GM04503 (cell line): ENCODE measurements at places on chromosomes 5 and 9.

GRCh38 chr9:20570756-20571155, 51.5 kb downstream of the MLLT3 start:
- no peak for DNase-seq

DNA sequence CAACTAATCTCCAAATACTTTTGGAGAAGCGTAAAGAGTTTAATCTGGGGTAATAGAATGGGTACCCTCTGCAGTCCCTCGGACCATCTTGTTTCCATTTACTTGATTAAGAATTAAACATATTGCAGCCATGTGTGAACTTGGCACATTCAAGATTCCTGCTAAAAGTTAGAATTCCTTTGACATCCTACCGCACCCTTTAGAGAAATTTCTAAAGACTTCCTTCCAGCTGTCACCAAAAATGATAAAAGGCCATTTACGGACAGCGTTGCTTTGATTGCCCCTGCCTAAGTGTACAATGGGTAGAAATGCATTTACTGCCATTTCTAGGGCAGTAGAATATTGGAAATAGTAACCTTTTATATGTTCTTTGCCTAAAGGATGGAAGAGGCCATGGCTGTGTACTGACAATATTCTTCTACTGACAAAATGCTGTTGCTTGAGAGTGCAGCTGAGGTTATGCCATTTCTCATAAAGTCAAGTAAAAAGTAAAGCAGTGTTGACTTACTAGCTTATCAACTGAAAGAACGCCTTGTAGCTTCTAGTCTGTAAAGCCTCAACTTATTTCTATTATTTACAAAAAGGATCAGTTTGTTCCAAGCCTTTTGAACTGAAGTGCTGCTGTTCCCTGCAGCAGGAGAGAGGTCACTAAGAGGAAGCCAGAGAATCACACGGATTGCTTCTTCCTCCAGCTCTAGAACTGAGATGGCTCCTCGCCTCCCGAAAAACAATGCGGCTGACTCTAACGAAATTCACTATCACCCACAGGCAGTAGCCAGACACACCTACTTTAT, 139.8 kb upstream of the BASP1 start:
- DNase-seq, result no peak

- DNase-seq, result no peak
Observed at GRCh38 chr9:7003861-7004260, 246.1 kb downstream of the KDM4C start.

GRCh38 chr5:1806974-1807373, 5.8 kb downstream of the NDUFS6 start:
- no peak for DNase-seq

GRCh38 chr5:34618371-34619065, 37.6 kb upstream of the RAI14 start:
- DNase-seq, result no peak

DNA sequence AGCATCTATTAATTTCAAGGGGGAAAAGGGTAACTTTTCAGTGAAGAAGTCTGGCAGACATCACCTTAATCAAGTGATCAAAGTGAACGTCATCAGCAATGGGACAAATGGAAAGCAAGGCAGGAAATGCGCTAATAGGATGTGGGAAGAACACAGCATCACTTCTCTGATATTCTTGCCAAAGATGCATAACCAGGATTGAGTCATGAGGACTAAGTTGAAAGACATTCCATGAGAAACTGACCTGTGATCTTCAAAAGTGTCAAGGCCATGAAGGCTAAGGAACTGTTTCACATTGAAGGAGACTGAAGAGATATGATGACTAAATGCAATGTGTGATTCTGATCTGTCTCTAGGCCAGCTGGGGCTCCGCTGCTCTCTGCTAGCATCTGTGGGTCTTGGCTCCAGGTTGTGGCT, 92.9 kb downstream of the NDFIP1 start:
- DNase-seq, result peak; percentile 89

- no peak for DNase-seq
Observed at GRCh38 chr5:151886546-151887275, 37.9 kb downstream of the GLRA1 start.

DNA sequence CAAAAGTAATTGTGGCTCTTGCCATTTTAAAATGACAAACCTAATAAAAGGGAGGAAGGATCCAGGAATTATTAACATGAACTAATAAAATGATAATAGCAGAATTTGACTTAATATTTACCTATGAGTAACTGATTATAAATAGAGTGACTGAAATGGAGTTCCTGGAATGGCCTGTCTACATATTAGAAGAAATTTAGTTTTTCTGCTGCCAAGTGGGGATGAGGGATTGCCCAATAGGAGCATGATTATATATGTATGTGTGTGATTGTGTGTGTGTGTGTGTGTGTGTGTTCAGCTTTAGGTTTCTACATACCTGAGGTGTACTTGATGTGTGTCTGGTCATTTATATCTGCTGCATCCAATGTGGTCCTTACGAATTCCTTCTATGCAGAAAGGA, 36.6 kb upstream of the ITGA1 start:
- no peak for DNase-seq

GRCh38 chr5:128673411-128673957, 135.4 kb upstream of the FBN2 start:
- DNase-seq, result no peak

- DNase-seq, result peak; percentile 24
Observed at GRCh38 chr9:118575341-118576070, 793.7 kb downstream of the BRINP1 start.
